ENCODE measurements at places on chromosomes 12 and 14.

DNA sequence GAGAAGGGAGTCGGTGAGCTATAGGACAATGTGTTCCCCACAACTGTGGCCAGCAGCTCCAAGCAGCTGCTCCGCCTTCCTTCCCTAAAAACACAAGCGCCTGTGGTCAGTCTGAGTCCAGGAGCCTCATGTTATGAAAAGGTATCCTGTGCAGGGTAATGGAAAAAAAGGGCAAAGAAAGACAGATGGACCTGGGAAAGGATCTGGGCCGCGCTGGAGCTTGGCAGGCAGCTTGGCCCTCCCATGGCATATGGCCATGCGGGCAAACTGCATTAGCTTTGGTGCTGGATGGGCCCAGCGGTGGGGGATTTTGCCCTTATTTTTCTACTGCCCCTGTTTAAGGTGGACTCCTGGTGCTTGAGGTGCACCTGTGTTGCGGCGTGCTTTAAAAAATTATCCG, 23.7 kb upstream of the CHST11 start:
- no peak for DNase-seq

DNA sequence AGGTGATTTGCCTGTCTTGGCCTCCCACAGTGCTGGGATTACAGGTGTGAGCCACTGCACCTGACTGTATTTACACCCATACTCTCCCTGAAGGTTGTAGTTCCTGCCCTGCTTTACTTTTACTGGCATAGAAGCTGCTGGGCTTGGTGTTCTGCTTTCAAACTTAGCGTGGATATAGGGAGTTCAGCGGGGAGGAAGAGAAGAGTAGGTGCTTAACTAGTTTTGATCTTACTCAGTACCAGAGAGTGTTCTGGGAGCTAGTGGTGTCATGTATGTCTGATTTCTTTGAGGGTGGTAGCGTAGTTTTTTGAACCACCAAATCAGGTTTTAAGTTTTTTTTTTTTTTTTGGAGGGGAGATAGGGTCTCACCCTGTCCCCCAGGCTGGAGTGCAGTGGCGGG, 13.8 kb downstream of the RCOR1 start:
- DNase-seq: no peak

GRCh38 chr12:64670919-64671639, 60.8 kb downstream of the RASSF3 start:
- DNase-seq: no peak

- DNase-seq: no peak
Observed at GRCh38 chr14:105197211-105197641, 16.1 kb upstream of the NUDT14 start.

GRCh38 chr14:44756554-44756953, 205.2 kb downstream of the KLHL28 start:
- DNase-seq: no peak

DNA sequence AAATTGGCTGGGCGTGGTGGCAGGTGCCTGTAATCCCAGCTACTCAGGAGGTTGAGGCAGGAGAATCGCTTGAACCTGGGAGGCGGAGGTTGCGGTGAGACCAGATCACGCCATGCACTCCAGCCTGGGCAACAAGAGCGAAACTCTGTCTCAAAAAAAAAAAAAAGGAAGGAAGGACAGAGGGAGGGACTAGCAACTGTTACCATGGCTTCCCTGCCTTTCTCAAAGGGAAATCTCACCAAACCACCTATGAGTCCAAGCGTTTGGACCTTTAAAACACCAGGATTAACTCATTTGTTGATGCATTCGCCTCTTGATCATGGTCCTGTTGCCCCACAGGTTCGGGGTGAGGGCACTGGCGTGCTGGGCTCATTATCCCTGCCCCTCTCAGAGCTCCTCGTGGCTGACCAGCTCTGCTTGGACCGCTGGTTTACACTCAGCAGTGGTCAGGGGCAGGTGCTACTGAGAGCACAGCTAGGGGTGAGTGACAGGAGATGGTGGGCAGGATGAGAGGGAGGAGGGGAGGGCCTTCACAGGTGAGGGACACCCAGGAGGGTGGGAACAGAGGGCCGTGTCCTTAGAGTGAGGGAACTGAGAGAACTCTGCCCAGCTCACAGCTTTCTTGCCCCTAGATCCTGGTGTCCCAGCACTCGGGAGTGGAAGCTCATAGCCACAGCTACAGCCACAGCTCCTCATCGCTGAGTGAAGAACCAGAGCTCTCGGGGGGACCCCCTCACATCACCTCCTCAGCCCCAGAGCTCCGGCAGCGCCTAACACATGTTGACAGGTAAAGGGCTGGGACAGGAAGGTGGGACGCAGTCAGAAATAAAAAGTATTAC, 10.2 kb upstream of the MYL6B start:
- no peak for DNase-seq

- no peak for DNase-seq
Observed at GRCh38 chr14:31278883-31279282, 71.3 kb upstream of the HECTD1 start.

GRCh38 chr14:69387311-69387710, 10.8 kb downstream of the ERH start:
- no peak for DNase-seq

DNA sequence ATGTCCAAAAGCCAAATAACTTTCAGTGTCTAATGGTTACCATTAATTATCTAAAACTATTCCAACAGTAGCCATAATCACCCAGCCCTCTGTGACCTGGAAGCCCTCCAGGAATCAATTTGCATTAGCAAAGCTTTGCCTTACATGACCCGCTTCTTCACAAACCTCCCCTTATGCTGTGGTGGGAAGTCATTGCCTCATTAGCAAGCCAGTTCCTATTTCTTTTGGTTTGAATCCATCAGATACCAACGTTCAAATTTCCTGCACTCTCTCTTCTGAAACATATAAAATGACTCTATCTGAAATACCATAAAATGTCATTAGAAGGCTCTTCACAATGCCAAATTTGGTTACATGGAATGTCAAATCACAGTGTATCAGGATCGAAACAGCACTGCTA, 268.3 kb upstream of the PRKD1 start:
- DNase-seq: no peak

All from ascending aorta (tissue), 2 donors.